NCI-H2171 (cell line): ENCODE measurements at places on chromosomes 3 and 15.

DNA sequence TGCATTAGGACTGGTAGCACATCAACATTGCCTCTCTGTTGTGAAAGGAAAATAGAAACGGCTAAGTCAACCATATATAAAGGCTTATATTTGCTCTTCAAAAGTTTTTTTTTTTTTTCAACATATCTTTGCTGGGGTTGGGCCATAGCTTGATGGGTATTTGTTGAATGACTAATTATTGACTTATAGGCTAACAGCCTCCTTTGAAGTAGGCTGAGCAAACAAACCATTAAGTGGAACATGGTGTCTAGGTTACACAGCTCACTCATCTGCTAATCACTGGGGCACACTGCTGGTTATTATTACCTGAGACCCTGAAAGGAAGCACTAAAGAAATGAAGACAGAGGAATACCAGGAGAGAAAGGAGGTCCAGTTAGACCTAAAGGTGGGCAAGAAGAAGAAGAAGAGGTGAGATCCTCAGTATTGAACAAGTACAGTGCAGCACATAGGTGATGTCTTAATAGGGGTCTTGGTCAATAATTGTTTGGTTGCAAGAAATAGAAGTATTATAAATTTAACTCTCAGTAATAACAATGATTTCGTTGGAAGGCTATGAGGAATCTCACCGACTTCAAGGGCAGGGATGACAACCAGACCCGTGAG lies 139.4 kb downstream of the RPLP1 start:
- no peak for DNase-seq

GRCh38 chr3:174822320-174822719 lies 36.8 kb upstream of the NAALADL2 start:
- DNase-seq, result no peak

DNA sequence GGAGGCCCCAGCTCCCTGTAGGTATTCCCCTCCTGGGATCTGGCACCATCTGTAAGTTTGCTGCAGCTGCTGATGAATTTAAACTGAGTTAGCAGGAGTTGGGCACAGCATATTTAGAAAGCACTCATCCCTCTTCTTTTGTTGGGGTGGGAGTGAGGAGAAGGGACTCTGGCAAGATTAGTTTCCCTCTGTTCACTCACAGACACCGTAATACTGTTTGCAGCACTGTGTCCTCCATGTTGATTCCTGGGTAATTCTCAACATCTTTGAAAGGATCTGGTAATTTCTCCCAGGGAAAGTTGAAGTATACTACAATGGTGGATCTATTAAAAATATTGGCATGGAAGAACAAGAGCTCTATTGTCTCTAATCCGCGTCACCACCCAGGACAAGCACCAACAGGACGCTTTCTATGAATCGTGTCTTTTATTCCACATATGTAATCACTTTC lies 173.3 kb downstream of the RBMS3 start:
- DNase-seq, result peak; percentile 1

DNA sequence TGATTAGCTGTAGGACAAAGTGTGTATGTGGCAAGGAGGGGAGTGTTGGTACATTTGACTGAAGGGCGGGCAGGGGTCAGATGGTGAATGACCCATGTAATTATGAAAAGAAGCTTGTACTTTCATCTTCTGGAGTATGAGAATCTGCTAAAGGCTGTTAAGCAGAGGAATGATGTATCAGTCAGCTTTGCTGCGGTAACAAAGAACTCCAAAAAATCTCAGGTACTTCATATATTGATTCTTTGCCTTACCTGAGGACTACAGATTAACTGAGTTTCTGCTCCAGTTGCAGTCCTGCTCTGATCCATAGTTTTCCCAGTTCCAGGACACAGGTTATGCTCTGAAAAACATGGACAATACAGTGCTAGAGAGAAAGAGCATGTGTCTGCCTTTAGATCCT lies 115.1 kb downstream of the NEK11 start:
- no peak for DNase-seq

- no peak for DNase-seq
Measured at GRCh38 chr3:172112734-172113120, 73.3 kb downstream of the FNDC3B start.

DNA sequence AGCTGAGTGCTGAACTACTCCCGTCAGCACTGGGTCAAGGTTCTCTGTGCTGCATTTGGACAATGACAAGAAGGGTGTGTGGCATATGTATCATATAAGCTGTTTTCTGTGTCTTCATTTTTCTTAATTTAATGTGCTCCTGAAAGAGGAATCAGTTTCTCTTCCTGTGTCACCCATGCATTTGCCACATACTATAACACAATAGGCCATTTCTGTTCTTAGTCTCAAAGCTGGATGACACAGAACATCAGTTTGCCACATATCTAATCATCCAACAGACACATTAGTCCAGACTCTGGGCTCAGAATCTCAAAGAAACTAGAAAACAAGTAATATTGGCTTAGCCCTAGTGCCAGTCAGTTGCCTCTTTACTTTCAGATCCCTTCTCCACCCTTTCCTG lies 34.1 kb downstream of the CEP19 start:
- no peak for DNase-seq

DNA sequence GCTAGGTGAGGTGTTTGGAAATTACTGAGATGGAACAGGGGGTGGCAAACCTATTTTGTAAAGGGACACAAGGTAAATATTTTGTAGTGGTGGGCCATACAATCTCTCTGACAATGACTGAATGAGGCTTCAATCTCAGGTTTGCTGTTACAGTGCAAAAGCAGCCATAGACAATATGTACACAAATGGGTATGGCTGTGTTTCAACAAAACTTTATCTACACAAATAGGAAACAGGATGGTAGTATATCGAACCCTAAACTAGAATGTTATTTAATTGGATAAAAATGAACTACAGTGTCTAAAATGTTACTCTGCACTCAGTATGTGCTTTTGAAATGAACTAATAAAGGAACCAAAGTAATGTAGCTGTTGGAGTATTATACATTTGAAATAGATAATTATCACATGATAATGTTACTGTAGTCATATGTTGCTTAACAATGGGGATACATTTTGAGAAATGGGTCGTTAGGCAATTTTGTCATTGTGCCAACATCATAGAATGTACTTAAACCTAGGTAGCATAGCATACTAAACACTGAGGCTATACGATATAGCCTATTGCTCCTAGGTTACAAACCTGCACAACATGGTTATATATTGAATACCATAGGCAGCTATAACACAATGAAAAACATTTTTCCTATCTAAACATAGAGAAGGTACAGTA lies 495.2 kb upstream of the TBL1XR1 start:
- DNase-seq, result no peak

DNA sequence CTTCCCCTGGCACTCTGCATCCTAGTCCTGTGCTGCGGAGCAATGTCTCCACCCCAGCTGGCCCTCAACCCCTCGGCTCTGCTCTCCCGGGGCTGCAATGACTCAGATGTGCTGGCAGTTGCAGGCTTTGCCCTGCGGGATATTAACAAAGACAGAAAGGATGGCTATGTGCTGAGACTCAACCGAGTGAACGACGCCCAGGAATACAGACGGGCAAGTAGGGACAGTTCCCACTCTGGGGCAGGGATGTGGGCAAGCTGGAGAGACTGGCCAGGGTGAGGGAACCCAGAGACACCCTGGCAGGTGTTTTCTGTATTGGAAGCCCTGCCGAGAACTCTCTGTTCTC lies 247 bp downstream of the FETUB start:
- DNase-seq, result no peak

GRCh38 chr3:67524046-67524445 lies 130.4 kb downstream of the SUCLG2 start:
- no peak for DNase-seq

- DNase-seq, result peak; percentile 33
Measured at GRCh38 chr15:90869601-90870353, 1.4 kb downstream of the FURIN start.

DNA sequence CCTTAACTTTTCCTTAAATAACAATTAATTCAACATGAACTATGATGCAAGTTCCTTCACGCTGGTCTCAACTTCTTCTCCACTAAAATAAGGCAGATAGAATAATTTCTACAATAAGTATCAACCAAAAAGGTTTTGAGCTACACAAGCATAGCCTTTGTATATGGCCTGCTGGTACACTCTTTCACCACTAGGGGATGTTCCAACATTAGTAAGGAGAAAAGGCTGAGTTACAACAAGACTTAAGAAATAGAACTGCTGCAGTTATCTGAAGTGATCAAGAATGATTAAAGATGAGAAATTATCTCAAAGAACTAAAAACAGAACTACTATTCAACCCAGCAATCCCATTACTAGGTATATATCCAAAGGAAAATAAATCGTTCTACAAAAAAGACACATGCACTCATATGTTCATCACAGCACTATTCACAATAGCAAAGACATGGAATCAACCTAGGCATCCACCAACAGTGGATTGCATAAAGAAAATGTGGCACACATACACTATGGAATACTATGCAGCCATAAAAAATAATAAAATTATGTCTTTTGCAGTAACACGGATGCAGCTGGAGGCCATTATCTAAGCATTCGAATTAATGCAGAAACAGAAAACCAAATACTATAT lies 14.4 kb downstream of the ATP13A3 start:
- peak; percentile 23 for DNase-seq

DNA sequence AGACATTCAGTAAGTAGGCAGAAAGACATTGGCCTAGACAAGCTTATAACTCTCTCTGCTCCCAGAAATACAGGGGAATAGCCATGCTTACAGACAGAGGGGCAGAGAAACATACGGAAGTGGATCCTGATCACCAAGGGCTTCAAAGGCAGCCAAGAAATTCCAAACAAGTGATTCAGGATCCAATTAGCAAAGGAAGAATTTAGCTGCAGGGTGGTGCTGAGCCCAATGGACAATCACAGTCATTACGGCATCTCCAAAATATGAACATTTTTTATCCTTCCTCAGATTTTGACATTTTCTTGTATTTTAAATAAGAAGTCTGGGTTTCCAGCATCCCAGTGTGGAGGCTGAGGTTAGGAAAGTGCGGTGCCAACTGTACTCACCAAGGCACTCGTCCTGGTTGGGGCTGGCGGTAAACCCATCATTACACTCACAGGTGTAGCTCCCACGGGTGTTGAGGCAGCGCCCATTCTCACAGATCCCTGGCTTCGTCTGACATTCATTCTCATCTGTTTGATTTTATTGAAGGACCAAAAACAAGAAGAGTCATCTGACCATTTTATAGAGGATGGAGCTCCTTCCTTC lies 96.8 kb downstream of the DUT start:
- no peak for DNase-seq

GRCh38 chr3:23481011-23481615 lies 278.0 kb downstream of the UBE2E2 start:
- no peak for DNase-seq

DNA sequence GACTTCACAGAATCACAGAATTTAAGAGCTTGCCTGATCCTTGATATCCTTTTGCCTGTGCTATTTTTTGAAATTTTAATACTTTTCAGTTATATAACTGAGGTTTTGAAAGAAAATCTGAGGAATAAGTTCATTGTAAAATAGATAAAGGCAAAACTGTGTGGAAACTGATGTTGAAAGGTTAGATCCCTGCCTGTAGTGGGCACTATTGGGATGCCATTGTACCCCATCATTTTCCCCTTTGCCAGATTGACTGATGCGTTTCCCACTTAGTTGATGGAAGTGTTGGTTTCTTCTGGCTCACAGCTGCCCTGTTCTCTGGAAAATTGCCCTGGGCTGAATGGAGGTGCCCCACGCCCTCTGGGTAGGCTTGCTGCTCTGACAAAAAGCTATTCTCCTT lies 387.9 kb downstream of the RBMS3 start:
- DNase-seq, result no peak

- DNase-seq, result no peak
Measured at GRCh38 chr3:119679874-119680273, 2.7 kb upstream of the COX17 start.

- DNase-seq, result peak; percentile 6
Measured at GRCh38 chr15:47839233-47839825, 122.0 kb downstream of the SEMA6D start.

DNA sequence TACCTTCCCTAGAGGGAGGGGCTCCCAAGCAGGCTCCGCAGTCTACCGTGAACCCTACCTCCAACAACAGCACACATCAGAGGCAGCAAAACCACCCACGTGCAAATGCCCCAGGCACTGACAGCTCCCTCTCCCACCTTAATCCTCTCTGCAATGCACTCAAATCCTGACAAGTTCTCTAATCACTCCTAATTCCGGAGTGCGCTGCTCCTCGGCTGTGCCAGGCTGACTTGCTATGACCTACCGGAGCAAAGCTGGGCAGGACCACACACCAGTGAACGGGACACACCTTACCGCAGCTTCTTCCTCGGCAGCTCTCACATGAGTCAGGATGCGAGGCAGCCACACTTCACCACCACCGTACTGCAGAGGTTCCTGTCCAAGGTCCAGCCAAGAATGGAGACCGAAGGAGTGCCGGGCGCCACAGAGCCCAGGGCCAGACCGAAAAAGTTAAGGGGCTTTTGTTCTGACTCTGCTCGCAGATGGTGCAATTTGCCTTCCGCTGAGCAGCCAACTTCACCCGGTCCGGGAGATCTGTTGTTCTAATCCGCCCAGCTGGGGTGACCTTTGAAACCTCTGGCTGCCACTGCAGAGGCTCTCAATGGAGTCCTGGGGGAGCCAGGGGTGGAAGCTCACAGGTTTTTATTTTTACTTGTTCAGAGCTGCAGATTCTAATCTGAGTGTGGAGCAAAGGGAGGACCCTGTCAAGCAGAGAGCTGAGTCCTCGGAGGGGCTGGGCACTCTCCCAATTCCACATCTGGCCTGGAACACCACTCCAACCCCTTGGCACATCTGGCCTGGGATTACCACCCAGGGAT lies 84.4 kb downstream of the MYLK start:
- DNase-seq, result no peak

- DNase-seq, result no peak
Measured at GRCh38 chr3:55330355-55330754, 156.8 kb downstream of the WNT5A start.

- DNase-seq, result no peak
Measured at GRCh38 chr3:120435621-120436020, 15.2 kb downstream of the FSTL1 start.

GRCh38 chr3:185328324-185329004 lies 34.5 kb upstream of the MAP3K13 start:
- DNase-seq, result no peak

DNA sequence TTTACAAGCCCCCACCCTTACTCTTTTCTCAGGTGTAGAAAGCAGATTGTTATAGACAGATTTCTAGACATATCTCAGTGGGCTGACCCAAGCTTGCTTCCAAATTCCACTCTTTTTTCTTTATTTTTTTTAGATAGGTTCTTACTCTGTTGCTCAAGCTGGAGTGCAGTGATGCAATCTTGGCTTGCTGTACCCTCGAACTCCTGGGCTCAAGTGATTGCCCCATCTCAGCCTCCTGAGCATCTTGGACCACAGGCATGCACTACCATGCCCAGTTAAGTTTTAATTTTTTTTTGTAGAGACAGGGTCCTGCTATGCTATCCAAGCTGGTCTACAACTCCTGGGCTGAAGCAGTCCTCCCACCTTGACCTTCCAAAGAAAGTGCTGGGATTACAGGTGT lies 53.5 kb upstream of the ADAMTS9 start:
- no peak for DNase-seq
